Stimulated activated CD4-positive, alpha-beta T cell treated with anti-CD3 and anti-CD28 coated beads, Interleukin-1b, Interleukin-23, amount 100 ng/mL, for 1 hour (primary cell): ENCODE measurements at places on chromosomes 5 and 9.

DNA sequence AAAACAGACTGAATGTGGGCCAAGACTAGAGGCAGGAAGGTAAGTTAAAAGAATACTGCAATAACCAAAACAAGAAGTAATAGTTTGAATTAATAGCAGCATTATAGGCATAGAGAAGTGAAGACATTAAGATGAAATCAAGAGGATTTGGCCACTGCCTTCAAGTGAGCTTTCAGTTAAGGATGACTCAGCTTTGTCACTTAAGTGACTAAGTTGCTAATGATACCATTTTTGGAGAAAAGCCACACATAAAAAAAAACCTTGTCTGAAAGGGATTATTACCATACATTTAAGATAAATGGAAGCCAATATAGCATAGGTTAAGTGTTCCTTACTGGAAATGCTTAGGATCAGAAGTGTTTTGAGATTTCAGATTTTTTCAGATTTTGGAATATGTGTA lies 57.0 kb downstream of the ECPAS start:
- no peak for DNase-seq

DNA sequence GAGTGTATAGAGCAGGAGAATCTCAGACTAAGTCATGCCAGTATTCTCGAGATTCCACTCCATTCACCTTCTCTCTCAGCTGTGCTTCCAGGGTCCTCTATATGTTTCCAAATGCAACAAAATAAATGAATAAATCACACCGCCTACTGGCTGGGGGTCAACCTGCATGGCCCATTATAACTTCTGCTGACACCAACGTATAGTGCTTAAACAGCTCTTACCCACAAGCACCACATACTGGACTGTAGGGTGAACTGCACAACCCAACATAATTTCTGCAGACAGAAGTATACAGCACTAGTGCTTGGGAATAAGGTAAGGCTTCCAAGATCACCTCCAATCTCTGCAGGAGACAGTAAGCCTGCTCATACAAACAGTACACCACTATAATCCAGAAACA lies 33.1 kb upstream of the HTR4 start:
- no peak for DNase-seq

DNA sequence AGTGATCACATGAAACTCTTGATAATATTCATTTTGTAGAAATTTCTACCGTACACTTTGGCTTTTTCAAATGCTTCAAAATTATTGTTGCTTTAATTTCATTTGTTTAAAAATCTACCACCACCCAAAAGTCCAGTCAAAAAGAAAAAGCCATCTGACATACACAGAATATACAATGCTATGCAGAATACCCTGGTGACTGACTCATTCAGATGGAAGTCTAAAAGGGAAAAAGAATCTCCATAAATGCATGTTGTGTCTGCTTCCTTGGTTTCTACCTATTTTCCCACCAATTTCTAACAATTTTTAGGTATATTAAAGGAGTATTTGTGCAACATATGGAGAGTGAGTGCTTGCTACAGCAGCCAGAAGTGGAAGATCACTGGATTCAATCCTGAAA lies 9.3 kb upstream of the RAPGEF6 start:
- no peak for DNase-seq

GRCh38 chr5:161546095-161546469 lies 443 bp downstream of the GABRB2 start:
- no peak for DNase-seq

DNA sequence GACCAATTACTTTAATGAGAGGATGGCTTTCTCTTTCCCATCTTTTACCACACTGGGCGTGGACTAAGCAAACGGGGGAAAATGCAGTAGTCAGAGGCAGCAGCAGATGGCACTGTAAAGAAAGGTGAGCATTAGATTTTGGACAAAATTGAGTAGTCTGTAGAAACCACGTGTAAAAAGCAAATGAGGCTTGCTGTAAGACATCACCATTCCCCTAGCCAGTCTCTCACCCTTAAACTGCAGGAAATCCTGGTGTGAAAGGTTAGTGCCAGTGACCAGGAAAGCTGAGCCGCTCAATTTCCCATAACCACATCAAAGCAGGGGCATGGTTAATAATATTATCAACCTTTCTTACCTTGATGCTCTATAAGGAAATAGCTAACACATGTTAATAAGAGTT lies 31.8 kb downstream of the SPATA31C2 start:
- DNase-seq, result no peak

DNA sequence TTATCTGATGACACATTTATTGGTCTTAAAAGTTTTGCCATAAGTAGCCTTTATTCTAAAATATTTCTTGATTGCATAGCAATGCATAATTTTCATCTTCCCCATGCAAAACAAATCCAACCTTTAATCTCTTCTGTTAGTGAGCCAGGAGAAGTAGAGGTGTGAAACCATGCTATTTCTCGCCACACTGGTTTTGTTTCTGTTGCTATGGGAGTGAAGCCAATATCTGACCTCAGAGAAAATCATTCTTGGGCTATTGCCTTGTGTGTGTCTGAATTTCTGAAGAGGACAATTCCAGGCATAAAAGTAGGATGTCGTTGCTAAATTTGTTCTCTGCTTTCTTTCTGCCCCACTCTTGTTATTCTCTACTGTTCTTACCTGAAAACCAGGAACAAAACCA lies 183.6 kb downstream of the PTTG1 start:
- DNase-seq, result no peak

GRCh38 chr9:35867538-35867937 lies 2.7 kb downstream of the OR13J1 start:
- DNase-seq, result no peak

DNA sequence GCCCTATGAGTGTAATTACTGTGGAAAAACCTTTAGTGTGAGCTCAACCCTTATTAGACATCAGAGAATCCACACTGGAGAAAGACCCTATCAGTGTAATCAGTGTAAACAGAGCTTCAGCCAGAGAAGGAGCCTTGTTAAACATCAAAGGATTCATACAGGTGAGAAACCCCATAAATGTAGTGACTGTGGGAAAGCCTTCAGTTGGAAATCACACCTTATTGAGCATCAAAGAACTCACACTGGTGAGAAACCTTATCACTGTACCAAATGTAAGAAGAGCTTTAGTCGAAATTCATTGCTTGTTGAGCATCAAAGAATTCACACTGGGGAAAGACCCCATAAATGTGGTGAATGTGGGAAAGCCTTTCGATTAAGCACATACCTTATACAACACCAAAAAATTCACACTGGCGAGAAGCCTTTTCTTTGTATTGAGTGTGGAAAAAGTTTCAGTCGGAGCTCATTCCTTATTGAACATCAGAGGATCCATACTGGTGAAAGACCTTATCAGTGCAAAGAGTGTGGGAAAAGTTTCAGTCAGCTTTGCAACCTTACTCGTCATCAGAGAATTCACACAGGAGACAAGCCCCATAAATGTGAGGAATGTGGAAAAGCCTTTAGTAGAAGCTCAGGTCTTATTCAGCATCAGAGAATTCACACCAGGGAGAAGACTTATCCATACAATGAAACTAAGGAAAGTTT lies 9.9 kb downstream of the ZNF189 start:
- no peak for DNase-seq

- no peak for DNase-seq
Observed at GRCh38 chr9:104094534-104095015, 466 bp downstream of the SMC2 start.

GRCh38 chr5:180305481-180305880 lies 13.6 kb upstream of the MAPK9 start:
- no peak for DNase-seq

DNA sequence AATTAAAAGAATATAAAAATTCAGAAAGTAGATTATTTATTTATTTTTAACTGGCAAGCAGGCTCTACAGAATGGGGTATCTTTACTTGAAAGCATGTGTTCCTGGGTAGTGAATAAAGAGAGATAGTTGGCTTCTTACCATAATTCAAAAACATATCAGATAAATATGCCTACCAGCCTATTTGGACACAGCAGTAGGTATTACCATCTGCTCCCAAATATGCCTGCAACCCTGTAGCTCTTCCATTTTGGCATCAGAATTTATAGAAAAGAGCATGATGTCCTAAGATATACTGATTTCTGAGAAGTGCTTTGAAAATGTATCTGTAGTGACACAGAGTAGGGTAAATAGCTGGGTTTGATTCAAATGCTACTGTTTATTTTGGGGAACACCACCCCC lies 1300.5 kb upstream of the DMAC1 start:
- no peak for DNase-seq

- no peak for DNase-seq
Observed at GRCh38 chr9:123735376-123735775, 194.6 kb downstream of the DENND1A start.

GRCh38 chr5:126452477-126452876 lies 29.3 kb downstream of the GRAMD2B start:
- DNase-seq, result no peak

GRCh38 chr9:99921875-99922710 lies 15.6 kb downstream of the STX17 start:
- no peak for DNase-seq

DNA sequence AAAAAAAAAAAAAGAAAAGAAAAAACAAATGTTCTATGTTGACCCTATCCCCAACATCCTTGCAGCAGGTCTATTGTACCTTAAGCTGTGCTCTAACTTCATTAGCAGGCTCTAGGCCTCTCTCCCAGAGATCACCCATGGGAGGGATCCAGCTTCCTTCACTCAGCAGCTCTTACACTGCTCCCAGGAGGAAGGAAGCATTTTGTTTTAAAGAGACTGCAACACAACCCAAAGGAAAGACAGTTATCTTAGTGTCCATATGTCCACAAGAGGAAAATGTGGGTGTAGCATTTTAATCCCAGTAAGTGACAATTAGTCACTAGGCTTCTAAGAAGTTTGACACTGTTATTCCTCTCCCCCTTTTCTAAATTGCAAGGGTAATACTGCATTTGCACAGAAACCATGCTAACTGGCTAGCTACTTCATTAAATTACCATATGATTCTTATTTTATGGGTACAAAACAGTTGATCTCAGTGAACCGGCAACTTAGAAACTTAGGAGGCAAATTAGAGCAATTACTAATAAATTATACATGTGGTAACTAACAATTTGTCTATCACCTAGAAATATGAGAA lies 58.8 kb downstream of the MARCHF3 start:
- DNase-seq, result no peak

DNA sequence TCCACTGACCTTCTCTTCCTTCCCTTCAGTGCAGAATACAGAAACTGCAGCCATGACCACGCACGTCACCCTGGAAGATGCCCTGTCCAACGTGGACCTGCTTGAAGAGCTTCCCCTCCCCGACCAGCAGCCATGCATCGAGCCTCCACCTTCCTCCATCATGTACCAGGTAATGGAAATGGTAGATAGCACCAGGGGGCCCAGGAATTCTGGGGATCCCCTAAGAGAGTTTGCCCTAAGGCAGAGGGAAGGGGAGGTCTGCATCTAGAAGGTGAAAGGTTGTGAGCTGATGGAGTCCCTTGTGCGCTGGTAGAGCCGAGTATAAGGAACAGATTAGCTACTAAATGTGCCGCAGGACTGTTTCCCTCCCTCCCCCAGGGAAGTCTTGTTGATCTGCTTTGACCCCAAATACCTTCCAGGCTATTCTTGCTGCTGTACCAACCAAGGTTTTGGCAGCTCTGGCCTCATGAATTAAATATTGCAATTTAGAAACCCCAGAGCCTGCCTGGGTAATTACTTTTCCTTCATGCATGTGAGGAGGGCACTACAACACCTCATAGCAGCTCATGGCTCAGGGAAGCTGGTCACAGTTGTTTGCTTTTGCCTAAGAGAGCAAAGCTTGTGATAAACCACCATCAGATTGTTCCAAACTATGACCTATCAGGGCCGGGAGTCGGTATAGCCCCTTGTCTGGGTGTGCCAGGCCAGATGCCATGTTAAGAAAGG lies 19.6 kb downstream of the CYFIP2 start:
- no peak for DNase-seq

DNA sequence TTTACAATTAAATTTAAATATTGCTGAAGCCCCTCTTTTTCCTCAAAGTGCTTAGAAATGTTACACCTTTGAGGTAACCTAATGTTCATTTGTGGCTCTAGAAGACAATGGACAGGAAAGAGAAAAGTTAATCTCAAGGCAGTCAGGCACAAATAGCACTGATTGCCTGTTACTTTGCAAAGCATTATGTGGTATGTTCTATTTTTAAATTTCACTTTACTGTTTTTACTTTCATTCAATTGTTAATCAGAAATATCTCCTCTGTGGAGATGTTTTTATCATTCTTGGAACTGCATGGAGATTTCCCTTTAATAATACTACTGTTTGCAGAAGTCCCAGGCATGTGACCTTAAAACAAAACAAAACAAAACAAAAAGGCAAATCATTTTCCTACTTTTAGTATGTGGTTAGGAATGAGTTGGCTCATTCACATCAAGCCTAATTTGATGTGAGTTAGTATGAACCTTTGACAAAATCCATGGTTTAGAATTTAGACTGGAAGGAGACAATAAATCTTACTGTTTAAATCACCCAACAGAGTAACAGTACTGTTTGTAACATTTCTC lies 67.5 kb downstream of the CWC27 start:
- DNase-seq, result no peak

- DNase-seq, result no peak
Observed at GRCh38 chr9:69346596-69347390, 21.8 kb downstream of the ENTREP1 start.

DNA sequence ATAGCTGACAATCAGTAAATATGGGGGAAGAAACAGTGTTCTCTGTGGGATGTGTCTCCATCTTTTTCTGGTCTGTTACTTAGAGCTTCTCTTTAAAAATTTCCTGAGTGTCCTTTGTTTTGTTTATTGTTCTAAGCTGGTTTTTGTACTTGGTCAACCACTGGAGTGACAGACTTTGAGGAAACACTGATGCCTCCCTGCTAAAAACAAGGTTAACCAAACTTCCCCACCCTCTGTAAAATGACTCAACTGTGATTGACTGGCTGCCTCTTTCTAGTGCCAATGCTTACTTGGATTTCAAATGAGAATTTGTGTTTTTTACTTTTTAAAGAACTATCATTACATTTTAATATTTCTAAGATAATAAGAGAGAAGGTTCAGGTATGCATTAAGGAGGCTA lies 65.1 kb upstream of the SPINK5 start:
- DNase-seq, result no peak

- no peak for DNase-seq
Observed at GRCh38 chr9:13158986-13159385, 120.5 kb downstream of the MPDZ start.

DNA sequence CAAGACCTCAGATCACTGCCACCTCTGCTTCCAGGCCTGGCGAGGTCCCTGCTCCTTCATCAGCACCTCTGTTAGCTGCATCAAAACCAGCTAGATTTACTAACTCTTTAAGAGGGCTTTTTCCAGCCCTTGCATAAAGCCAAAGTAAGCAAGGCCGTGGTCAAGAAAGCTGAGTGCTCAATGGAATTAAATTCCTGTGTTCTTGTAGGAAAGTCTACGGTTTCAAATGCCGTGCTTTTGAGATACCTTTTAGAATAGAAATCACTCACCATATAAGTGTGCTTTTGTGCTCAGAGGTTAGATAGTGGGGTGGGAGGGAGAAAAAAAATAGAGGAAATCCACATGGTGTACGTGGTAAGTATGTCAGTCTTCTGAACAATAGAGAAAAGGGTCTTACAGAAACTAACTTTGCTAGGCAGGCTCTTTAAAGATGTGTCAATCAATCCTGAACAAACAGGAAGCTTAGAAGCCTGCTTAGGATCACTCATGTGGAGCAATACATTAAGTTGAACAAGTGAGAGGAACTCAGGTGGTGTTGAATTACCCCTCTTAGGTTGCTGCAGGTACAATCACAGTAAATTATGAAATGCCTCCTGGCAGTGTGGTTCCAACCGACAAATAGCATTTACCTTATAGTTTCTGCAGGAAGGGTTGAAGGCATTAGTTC lies 79.7 kb downstream of the SEMA6A start:
- DNase-seq, result no peak
